ENCODE measurements at places on chromosomes 3 and 15.

DNA sequence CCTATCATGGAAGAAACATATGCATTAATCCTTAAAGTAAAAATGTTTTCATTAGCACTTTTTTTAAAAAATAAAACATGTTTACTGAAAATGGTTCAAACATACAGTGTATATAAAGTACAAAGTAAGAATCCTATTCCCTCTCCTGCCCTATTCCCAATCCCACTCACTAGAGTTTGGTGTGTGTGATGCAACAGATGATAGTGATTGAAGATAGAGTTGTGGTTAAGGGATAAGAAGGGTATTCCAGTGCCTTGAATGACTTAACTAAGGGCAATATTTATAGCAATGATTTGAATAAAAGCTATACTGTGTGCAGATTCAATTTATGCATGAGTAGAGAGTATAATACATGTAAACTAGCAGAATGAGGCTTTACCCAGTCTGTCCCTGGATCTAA is 18.1 kb downstream of the ZNF280D start:
- DNase-seq, result no peak

DNA sequence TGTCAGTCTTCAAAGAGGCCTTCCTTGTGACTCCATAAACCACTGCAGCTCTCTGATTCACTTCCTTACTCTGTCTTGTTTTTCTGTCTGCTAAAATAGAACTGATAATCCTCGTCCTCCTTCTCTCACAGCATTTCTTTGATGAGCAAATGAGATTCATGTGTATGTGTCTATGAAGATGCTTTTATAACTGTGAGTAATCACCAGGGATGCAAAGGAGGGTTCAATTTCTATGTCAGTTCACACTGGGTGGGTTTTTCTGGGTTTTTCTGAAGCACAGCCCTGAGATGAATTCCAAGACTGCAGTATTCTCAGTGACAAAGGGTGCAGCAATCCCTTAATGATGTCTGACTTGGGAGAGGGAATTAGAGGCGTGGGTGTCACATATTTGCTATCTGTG is 746.6 kb upstream of the CFAP20DC start:
- no peak for DNase-seq

GRCh38 chr3:51734572-51734907 is 27.7 kb downstream of the GRM2 start:
- no peak for DNase-seq

- DNase-seq, result no peak
These were observed 133.9 kb downstream of the MYLK start for GRCh38 chr3:123750209-123750608.

DNA sequence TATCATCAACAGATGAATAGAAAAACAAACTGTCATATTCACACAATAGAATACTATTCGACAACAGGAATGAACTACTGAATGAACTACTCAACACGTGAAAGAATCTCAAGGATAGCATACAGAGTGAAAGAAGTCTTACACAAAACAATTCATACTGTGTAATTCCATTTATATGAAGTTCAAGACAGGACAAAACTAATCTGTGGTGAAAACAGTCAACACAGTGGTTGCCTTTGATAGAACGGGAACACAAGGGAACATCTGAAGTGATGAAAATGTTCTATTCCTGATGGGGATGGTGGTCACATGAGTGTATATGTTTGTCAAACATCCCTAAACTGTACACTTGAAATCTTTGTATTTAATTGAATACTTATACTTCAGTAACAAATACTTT is 2.6 kb upstream of the SUSD5 start:
- DNase-seq, result no peak

DNA sequence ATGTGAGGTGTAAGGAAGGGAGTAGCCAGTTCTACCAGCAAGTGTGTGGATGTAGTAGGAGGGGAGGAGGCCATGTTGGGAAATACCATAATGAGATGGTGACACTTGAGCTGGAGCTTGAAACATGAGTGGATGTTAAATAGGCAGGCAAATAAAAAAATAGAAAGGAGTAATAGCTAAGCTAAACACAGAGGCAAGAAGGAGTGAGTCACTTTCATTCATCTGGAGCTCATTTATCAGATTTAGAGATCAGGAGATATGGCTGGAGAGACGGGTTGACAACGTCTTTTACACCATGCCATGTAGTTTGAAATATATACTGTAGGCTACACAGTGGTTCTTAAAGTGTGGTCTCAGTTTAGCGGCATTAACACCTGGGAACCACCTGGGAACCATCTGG is 390.5 kb downstream of the DIPK2A start:
- DNase-seq, result no peak

DNA sequence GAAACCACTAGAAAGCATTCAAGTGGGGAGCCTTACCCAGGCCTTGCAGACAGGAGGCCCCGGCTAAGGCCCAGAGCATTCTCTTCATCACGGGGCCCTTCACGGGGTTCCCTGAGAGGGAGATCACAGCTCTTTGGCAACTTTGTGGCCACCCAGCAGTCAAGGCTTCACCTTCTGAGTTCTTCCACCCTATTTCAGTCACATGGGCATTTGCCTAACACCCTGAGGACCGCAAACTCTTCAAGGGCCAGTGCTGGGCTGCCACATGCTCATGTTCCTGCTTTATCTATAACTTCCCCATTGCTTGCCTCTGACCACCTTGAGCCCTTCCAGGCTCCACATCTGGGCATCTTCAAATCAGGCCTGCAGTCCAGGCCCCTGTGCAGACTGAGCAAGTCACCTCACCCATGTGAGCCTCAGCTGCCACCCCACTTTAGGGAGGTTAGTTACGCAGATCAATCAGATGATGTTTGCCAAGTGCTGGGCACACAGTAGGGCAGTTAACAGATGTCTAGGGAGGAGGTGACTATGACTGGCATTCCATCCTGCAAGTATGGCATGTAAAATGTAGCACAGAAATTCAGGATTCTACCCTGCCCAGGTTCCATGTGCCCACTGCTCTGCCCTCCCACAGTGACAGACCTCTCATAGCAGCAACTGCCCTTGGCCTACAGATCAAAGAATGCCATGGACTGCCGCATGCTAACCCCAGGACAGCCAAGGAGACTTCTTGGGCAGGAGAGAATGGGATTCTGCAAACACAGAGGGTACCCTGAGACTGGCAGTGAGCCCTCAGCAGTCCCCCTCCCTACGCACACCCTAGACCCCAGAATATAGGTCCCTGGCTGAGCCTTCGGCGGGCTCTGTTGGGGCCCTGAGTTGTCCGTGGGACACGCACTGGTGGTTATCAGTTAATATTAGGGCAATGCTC is 37.6 kb upstream of the ZNF710 start:
- no peak for DNase-seq

DNA sequence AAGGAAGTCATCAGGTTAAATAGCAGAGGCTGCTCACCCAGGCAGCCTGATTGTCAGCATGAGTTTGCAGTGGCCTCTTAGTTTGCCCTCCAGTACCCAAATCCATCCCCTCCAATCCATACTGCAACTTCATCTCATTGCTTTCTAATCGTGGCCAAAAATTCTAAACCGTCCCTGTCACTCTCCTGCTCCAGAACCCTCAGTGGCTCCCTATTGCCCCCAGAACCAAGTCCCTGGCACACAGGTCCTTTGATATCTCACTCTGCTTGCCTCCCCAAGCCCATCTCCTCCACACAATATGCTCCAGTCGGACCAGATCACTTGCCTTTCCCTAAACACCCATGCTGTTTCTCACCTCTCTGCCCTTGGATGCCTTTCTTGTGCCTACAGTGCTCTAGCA is 49.7 kb downstream of the ST8SIA2 start:
- no peak for DNase-seq

DNA sequence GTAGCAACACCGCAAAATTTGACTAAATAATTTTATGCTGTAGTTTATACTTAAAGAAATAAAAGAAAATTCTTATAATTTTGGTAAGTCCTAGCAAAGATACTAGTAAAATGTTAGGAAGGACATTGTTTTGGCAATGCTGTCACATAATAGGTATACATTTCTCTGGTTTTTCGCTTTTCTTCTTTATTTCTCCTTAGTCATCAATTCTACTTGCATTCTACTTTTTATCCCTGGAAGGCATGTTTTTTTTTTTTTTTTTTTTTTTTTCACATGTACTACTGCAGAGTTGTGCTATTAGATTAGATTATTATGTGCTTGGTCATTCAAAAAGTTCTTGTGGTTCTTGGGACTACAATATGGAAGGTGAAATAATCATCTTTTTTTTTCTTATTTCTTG is 1421.2 kb downstream of the SI start:
- no peak for DNase-seq

DNA sequence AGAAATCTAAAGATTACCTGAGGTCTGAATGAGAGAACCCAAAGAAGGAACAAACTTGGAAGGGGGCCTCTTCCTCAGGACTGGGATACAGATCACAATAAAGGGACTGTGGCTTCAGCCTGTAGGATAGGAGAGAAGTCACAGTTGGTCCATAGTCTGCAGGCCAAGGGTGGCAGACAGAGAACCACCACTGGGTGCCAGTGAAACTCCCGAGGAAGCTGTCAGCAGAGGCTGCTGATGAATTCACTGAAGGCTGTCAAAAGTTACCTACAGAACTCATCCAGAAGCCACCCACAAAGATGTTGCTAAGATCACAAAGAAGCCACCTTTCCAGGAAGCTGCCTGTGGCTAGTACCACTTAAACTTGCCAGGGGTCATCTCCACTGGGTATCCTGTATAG is 78.5 kb downstream of the TMCO5A start:
- no peak for DNase-seq

DNA sequence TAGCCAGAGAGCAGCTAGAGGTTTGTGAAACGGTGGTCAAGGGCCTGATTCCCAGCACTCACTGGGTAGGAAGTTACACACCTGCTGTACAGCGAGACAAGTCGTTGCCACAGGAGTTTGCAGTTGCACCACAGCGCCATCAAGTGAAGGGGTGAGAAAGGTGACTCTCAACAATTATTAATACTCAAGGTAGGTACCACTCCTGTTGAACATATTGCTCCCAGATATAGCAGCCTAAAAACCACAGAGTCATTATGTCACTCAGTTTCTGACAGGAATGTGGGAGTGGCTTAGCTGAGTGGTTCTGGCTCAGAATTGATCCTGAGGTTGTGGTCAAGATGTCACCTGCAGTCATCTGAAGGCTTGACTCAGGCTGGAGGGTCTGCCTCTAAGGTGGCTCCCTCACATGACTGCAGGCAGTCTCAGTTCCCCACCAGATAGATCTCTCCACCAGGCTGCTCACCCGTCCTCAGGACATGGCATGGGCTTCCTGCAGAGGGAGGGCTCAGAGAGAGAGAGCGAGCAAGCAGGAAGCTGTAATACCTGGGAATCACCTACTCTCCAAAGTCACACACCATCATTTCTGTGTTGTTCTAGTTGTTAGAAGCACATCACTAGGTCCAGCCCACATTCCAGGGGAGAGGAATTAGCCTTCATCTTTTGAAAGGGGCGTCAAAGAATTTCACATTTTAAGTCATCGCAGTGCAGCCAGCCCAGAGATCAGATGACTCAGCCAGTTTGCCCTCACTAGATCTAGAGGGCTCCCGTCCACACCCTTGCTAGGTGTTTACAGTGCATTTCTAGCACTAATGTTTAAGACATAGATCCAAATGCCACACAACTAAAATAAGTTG is 17.0 kb upstream of the ANO10 start:
- peak; percentile 24 for DNase-seq

GRCh38 chr15:38163658-38164057 is 89.0 kb upstream of the SPRED1 start:
- DNase-seq, result no peak

GRCh38 chr3:33211444-33211843 is 7.2 kb downstream of the SUSD5 start:
- peak; percentile 30 for DNase-seq

All from HTR-8/SVneo (cell line).